ENCODE measurements at places on chromosomes 6 and 20.
A peak's percentile ranks its signal among the peaks of the same experiment; 100 is the strongest.

GRCh38 chr20:23937303-23938117 is 51.1 kb downstream of the GGTLC1 start:
- peak; percentile 70 for DNase-seq

GRCh38 chr20:57660181-57660921 is 40.1 kb upstream of the ZBP1 start:
- no peak for DNase-seq

DNA sequence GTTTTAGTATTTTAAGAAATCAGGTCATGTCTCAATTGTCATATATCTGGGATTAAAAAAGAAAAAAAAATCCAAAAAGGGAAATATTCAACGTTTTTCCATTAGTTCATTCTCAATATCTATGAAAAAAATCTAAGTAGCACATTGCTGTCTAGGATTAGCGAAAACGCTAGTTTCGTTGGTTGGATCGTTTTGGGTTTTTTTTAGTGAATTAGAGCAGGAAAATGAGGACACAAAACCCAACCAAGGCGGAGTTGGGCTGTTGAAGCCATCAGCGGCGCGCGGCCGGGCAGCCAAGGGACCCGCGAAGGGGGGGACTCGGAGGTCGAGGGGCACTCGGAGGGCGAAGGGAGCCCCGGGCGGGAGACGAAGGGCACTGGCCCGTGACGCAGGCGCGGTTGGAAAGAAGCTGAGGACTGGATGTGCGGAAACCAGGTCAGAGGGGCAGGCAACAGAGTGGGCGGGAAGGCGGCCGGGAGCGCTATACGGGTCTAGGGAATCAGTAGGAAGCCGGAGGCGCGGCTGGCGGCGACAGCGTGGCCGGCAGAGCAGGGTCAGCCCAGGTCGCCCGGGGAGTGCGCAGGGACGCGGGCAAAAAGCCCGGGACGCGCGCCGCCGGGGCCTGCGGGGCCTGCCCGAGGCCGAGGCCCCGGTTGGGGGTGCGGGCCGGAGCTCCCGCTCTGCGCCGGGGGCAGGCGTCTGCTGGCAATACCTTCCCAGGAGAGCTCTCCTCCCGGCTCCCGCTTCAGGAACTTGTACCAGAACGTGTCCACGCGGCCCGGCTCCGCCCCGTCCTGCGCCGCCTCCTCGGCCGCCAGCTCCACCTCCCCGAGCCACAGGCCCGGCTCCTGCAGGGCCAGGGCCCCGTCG is 599 bp downstream of the EPM2A start:
- DNase-seq = peak; percentile 81

- no peak for DNase-seq
Measured at GRCh38 chr6:169915769-169916550, 164.5 kb downstream of the ERMARD start.

GRCh38 chr20:23656372-23656771 is 18.6 kb upstream of the CST3 start:
- DNase-seq = no peak

DNA sequence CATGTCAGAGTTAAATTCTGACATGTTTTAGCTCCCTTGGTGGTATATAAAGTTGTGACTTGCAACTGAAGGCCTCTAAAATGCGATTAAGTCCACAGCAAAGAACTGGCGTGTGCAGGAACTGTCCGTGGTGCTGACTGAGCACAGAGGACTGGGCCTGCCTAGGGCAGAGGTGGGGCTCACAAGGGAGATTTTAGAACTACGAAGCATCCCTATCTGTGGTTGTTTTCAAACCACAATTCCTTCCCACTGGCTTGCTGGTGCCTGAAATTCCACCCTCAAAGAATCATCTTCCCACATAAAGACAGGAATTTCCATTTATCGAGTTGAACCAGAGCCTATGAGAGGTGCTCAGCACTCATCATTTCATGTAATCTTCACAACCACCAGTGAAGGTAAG is 30.1 kb downstream of the RIMS4 start:
- peak; percentile 54 for DNase-seq

DNA sequence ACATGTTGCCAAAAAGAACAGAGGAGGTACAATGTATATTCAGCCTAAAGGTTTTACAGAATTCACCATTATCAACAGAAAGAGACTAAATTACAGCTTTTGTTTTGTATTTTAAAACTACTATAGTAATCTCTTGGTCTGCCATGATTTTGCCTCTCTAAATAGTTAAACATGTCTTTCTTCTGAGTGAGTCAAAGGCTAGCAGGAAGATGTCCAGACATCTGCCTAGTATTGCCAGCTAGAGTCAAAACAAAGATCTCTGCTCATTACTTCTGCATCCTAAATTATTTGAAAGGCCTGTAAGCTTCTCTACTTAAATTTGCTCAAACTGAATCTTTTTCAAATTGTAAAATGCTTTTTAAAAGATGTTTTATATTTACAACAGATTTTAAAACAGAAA is 8.8 kb downstream of the ASF1A start:
- no peak for DNase-seq
